CD4-positive, alpha-beta memory T cell (primary cell): ENCODE measurements at places on chromosomes 2 and 18. TPM values are rescaled to one million over a fixed set of nuclear protein-coding genes. Genes with fewer than 3 reads are reported as not detected.

- DNase-seq: no peak
- H3K27me3 ChIP-seq: no peaks in the 10 kb centered on the region
Measured at GRCh38 chr2:74316627-74317295, 26.5 kb downstream of the SLC4A5 start.

DNA sequence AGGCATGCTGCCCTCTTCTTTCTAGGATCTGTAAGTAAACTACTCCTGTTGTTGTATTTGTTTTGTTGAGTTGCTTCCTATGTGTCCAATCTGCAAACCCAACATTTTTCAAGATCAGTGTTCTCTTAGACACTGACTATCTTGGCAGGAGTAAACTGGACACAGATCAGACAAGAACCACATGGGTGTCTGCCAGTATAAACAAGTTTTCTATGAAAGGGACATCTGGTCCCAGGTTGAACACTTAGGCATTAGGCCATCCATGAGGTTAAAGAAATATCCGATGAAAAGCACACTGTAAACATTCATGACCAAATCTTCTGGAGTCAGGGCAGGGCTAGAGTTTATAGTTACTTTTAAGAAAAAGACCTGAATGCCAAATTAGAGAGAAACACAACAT, 441.8 kb downstream of the NYAP2 start:
- no peak overlapping the region for H3K27ac ChIP-seq
- H3K4me3 ChIP-seq: no peak overlapping the region
- H3K4me1 ChIP-seq: no peaks in the 10 kb centered on the region
- H3K27me3 ChIP-seq: no peaks in the 10 kb centered on the region
- DNase-seq: no peak

GRCh38 chr2:36469106-36469477, 113.5 kb downstream of the CRIM1 start:
- no peak overlapping the region for H3K4me3 ChIP-seq
- no peaks in the 10 kb centered on the region for H3K4me1 ChIP-seq

- no peak overlapping the region for H3K27ac ChIP-seq
- H3K27me3 ChIP-seq: no peaks in the 10 kb centered on the region
- peaks cover 5% of the 10 kb centered on the region for H3K4me1 ChIP-seq
- no peak overlapping the region for H3K4me3 ChIP-seq
Measured at GRCh38 chr2:215970425-215970824, 42.9 kb downstream of the MREG start.

GRCh38 chr2:209900638-209901037, 101.8 kb upstream of the RPE start:
- H3K27me3 ChIP-seq: no peaks in the 10 kb centered on the region
- no peak for DNase-seq
- H3K4me3 ChIP-seq: no peak overlapping the region
- H3K27ac ChIP-seq: no peak overlapping the region

- no peak for DNase-seq
- no peak overlapping the region for H3K27ac ChIP-seq
- H3K36me3 ChIP-seq: no peaks in the 10 kb centered on the region
- no peak overlapping the region for H3K4me3 ChIP-seq
Measured at GRCh38 chr2:216584112-216584511, 49.1 kb upstream of the IGFBP2 start.

Gene NOL4
- not detected for polyA plus RNA-seq

DNA sequence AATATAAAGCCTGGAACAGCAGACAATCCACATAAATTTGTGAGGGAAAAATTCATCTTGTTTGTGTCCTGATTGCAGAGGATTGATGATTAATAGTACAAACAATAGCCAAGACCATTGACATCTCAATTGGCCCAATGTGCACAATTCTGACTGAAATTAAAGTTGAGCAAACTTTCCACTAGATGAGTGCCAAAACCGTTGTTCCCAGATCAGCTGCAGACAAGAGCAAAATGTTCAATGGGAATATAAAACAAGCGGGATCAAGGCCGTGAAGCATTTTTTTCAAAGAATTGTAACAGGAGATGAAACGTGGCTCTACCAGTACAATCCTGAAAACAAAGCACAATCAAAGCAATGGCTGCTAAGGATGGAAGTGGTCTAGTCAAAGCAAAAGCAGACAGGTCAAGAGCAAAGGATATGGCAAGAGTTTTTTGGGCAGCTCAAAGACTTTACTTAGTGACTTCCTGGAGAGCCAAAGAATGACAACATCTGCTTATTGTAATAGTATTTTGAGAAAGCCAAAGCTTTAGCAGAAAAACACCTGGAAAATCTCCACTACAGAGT, 55.9 kb upstream of the KIF5C start:
- peaks cover 7% of the 10 kb centered on the region for H3K4me1 ChIP-seq
- no peak overlapping the region for H3K4me3 ChIP-seq
- H3K27ac ChIP-seq: no peak overlapping the region
- H3K36me3 ChIP-seq: no peaks in the 10 kb centered on the region
- no peaks in the 10 kb centered on the region for H3K27me3 ChIP-seq
- no peak for DNase-seq

- H3K36me3 ChIP-seq: no peaks in the 10 kb centered on the region
- H3K27ac ChIP-seq: no peak overlapping the region
- no peak for DNase-seq
- H3K4me3 ChIP-seq: no peak overlapping the region
Measured at GRCh38 chr2:200243441-200243840, 63.1 kb upstream of the SPATS2L start.

- H3K36me3 ChIP-seq: no peaks in the 10 kb centered on the region
- H3K27ac ChIP-seq: no peak overlapping the region
- no peaks in the 10 kb centered on the region for H3K4me1 ChIP-seq
- H3K4me3 ChIP-seq: no peak overlapping the region
- no peak for DNase-seq
Measured at GRCh38 chr2:53576166-53576565, 191.4 kb upstream of the CHAC2 start.

- no peaks in the 10 kb centered on the region for H3K4me1 ChIP-seq
- DNase-seq: no peak
- H3K27me3 ChIP-seq: no peaks in the 10 kb centered on the region
- H3K4me3 ChIP-seq: no peak overlapping the region
- H3K36me3 ChIP-seq: no peaks in the 10 kb centered on the region
Measured at GRCh38 chr2:190080527-190081049, 18.1 kb upstream of the MSTN start.

Gene UGT1A1
- polyA plus RNA-seq: not detected

DNA sequence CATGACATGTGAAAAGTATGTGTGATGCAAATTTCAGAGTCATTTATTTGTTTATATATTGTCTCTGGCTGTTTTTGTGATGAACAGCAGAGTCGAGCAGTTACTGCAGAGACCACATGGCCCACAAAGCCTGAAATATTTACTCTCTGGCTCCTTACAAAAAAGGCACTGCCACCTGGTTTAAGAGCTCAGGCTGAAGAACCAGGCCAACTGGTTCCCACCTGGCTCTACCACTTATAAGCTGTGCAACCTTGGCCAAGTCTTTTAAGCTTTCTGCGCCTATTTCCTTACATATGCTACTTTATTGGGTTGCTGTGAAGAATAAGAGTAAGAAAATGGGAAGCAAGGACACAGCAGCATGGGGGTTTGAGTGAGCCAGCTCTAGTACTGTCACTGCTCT, 207.6 kb downstream of the L3MBTL4 start:
- H3K4me1 ChIP-seq: no peaks in the 10 kb centered on the region
- H3K36me3 ChIP-seq: no peaks in the 10 kb centered on the region
- DNase-seq: no peak
- H3K27me3 ChIP-seq: no peaks in the 10 kb centered on the region

GRCh38 chr2:236903978-236904377, 181.7 kb upstream of the COPS8 start:
- H3K4me1 ChIP-seq: no peaks in the 10 kb centered on the region
- no peak overlapping the region for H3K27ac ChIP-seq
- H3K36me3 ChIP-seq: no peaks in the 10 kb centered on the region
- H3K4me3 ChIP-seq: no peak overlapping the region

Gene ALK
- not detected for polyA plus RNA-seq

Gene ATOH8
- not detected for polyA plus RNA-seq
